ENCODE measurements at places on chromosomes 16 and 17. TPM values are rescaled to one million over a fixed set of nuclear protein-coding genes. Genes with fewer than 3 reads are reported as not detected.

The PDILT gene
- total RNA-seq, result not detected

DNA sequence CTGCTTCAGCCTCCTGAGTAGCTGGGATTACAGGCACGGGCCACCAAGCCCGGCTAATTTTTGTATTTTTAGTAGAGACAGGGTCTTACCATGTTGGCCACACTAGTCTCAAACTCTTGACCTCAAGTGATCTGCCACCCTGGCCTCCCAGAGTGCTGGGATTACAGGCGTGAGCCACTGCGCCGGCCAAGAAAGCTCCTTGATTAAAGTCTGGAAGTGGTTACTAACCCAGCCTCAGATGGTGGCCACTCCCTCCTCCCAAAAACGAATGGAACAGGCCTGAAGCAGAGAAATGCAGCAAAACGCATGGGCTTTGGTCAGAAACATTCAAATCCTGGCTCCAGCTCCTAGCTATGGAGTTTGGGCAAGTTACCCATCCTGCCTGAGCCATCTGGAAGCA is 11.3 kb downstream of the FKBP10 start:
- no peak for DNase-seq

GRCh38 chr17:50273654-50274040 is 619 bp upstream of the TMEM92 start:
- DNase-seq, result no peak

DNA sequence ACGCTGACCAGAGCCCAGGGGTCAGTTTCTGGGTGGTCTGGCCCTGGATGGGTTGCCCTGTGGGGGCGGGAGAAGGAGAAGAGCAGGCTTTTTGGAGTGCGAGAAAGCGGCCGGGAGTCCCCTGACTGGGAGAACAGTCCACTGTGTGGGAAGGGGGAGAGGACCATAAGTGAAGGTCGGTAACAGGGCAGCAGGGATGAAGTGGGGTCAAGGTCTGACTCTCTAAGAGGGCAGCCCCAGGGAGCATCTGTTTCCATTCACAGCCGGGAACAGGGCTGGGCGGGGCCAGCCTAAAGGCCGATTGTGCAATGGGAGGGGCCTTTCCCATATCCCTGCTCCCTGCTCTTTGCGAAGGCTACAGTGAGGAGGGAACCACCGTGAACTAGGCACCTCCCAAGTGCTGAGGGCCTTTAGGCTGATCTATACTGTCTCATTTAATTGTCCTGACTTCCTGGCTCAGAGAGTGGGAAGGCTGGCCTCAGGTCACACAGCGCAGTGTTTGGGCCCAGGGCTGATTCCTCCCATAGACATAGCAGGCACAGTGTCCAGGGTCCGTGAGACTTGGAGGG is 10.4 kb upstream of the WFDC1 start:
- DNase-seq, result no peak
